CD4-positive, CD25-positive, alpha-beta regulatory T cell (primary cell): ENCODE measurements at places on chromosomes 12 and 14.
A peak's percentile ranks its signal among the peaks of the same experiment; 100 is the strongest.

GRCh38 chr14:84670796-84671195 lies 859.1 kb upstream of the FLRT2 start:
- no peak for DNase-seq

DNA sequence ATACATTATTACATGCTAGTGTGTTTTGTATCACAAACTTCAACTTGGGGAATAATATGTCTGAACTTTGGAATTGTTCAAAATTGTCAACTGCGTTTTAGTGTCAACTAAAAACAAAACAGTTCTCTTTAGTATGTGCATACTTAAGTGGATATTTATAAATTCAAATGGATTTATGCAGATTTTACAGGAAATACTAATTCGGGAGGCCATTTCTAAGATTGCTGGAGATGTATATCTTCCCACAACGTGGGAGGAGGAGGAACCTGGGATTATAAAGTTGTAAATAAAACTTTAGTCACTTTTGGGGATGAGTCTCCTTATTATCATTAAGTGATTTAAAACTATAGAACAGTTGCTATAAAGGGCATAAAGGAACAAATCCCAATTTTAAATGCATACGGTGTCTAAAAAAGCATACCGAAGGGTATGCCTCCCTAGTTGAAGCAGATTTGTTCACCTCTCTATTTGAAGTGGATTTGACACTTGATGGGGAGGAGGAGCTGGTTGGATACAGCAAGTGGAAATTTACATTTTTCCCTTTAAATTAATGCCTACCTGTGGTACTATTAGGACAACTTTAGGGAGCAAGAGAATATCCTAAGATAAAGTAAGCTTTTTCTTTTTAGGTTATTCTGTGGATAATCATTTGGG lies 2.7 kb downstream of the PDE3A start:
- DNase-seq, result no peak

DNA sequence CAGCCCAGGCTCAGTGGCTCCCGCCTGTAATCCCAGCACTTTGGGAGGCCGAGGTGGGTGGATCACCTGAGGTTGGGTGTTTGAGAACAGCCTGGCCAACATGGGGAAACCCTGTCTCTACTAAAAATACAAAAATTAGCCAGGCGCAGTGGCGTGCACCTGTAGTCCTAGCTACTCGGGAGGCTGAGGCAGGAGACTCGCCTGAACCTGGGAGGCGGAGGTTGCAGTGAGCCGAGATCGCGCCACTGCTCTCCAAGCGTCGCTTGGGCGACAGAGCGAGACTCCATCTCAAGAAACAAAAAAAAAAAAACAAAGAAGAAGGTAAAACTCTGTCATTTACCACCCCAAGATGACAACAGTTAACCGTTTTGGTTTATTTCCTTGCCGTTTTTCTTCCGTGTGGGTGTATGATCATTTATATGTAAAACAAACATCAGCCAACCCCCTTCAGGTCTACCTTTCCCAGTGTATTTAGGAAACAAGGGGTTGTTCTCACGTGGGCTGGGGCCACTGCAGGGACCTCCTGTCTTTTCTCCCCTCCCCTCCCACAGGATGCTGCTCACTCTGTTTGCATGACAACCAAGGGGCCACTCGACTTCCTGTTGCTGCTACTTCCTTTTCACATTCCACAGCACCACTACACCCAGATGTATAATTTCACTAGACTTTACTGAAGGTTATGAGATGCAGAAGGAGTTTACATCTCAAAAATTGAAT lies 13.6 kb downstream of the TTC9 start:
- DNase-seq, result peak; percentile 83

DNA sequence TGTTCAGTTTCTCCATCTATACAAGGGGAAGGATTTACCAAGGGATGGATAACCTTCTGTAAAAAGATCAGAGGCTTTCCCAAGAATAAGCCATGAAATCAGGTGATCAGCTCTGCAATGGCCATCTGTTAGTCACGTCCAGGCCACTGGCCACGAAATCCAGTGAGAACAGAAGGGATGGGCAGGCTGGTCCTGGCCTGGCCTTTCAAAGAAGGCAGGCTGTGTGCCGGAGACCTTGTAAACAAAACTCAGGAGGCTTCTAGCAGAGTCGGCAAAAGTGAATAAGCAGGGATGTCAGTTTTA lies 68.5 kb downstream of the RNF34 start:
- no peak for DNase-seq

- DNase-seq, result no peak
These were observed 37.8 kb downstream of the PHETA1 start for GRCh38 chr12:111330800-111331752.

DNA sequence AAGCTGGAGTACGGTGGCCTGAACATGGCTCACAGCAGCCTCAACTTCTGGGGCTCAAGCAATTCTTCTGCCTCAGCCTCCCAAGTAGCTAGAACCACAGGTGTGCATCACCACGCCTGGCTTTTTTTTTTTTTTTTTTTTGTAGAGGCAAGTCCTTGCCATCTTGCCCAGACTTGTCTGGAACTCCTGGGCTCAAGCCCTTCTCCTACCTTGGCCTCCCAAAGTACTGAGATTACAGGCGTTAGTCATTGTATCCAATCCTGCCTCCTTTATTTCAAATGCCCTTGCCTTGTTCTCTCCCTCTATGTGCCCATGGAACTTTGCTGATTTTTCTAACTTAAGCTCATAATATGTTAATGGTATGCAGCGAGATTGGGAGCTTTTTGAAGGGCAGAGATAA lies 49.2 kb upstream of the PRICKLE1 start:
- DNase-seq, result no peak

GRCh38 chr12:15613981-15614380 lies 175.2 kb downstream of the EPS8 start:
- DNase-seq, result no peak

GRCh38 chr12:65891219-65891618 lies 66.9 kb downstream of the HMGA2 start:
- no peak for DNase-seq

- DNase-seq, result no peak
These were observed 34.0 kb downstream of the EMP1 start for GRCh38 chr12:13230500-13230899.

GRCh38 chr12:62813031-62813829 lies 121.7 kb downstream of the PPM1H start:
- no peak for DNase-seq

DNA sequence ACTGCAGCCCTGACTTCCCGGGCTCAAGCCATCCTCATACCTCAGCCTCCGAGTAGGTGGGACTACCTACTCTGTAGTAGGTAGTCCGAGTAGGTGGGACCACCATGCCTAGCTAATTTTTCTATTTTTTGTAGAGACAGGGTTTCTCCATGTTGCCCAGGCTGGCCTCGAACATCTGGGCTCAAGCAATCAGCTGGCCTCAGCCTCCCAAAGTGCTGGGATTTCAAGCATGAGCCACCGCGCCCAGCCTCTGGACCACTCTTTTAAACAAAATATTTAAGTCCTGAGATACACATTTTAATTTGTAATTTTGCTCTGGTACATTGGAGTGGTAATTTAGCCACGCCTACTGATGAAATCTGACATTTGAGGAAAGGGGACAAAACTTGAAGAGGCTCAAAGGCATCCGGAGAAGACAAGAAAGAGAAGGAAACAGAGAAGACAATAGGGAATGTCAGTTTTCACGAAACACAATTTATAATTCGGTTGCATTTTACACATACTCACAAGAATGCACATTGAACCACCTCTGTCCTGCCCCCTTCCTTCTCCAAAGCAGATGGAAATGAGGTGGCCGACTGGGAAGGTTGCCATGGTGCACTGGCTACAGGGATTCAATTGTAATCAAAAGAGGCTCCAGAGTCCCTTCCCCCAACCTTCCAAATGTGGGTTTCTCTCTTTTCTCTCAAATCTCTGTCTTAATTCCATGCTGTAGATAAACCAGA lies 9.7 kb upstream of the TUBA1A start:
- DNase-seq, result no peak

GRCh38 chr12:15220451-15220850 lies 766 bp downstream of the RERG start:
- no peak for DNase-seq

DNA sequence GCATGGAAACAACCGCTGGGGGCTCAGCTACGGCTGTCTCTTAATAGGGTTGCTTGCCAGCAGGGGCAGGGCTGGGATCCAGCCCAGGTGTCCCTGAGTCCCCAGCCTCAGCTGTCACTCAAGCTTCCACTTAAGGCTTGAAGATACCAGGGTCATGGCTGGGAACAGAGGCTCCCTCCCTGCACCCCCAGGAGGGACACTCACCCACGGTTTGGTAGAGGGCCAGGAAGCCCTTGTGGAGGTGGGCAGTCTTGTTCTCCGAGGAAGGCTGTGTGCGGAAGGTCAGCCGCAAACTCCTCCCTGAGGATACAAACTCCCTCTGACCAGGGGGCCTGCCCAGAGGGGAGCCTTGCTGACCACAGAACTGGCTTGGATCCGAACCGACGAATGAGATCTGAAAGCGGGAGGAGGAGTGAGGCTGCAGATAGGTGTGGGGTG lies 7.3 kb downstream of the C1RL start:
- DNase-seq, result no peak

GRCh38 chr12:56255671-56256070 lies 2.5 kb downstream of the ANKRD52 start:
- DNase-seq, result no peak

DNA sequence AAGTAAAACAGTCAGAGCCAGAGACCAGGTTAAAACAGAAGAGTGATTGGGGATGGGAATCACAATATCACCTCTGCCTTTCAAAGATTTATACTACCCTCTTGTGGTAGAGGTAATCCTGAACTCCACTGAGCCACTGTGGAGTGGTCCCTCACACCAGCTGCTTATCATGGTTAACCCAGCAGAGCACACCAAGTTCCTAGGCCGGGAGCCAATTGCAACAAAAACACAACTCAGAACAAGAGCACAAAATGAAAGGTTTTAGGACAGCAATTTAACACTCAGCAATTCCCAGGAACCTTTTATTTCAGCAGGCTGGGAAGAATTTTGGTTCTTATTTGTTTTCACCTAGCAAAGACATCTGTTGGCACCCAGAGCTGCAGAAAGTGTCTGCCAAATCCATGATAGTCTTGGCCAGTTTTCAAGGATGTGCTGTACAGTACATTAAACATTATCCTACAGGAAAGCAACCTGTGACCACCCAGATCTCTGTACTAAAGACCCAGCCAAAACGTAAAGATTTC lies 220.5 kb upstream of the ATXN7L3B start:
- DNase-seq, result no peak

DNA sequence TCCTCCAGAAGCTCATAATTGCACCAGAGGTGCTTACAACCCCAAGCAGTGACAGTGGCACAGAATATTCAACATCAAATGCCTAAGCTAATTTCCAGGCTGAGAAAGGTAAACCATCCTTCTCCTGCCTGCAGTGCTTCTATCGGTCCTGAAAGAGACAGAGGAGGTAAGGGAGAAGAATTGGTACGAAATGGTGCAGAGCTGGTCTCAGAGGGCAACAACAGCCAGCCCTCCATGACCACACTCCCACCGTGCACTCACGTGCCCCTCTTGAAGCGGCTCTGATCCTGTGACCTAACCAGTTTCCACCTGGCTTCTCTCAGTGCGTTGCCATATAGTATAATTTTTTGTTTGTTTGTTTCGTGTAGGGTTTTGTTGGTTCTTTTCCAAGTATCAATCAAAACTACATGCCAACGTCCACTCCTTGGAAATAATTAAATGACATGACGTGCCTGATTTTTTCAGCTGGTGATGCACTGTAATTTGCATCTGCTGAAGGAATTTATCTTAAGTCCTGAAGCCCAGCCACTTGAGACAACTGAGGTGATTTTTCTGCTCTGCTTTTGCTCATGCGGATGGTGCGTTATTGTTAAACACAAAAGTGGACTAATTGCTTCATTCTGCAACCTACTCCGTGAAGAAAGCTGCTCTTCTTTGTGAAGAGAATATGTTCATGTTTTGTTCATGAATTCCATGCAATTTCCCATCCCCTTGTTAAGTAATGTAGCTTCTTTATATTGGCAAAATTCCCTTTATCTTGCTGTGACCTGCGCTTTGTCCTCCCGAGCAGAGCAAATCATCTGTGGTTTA lies 1.3 kb upstream of the ATP2A2 start:
- DNase-seq, result no peak

DNA sequence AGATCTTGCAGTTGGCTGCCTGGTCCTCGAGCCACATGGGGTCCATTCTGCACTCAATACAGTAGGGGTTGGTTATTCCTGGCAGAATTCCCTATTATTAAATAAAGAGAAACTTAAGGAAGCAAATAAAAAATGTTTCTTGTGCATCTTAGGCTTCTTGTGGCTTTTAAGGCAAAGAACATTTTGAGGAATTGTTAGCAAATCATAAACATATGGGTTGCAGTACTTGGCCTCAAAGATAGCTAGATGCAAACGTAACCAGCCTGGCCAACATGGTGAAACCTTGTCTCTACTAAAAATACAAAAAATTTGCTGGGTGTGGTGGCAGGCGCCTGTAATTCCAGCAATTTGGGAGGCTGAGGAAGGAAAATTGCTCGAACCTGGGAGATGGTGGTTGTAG lies 50.8 kb upstream of the KCNA5 start:
- DNase-seq, result no peak

- DNase-seq, result no peak
These were observed 26.3 kb downstream of the SLC15A4 start for GRCh38 chr12:128797119-128798118.

DNA sequence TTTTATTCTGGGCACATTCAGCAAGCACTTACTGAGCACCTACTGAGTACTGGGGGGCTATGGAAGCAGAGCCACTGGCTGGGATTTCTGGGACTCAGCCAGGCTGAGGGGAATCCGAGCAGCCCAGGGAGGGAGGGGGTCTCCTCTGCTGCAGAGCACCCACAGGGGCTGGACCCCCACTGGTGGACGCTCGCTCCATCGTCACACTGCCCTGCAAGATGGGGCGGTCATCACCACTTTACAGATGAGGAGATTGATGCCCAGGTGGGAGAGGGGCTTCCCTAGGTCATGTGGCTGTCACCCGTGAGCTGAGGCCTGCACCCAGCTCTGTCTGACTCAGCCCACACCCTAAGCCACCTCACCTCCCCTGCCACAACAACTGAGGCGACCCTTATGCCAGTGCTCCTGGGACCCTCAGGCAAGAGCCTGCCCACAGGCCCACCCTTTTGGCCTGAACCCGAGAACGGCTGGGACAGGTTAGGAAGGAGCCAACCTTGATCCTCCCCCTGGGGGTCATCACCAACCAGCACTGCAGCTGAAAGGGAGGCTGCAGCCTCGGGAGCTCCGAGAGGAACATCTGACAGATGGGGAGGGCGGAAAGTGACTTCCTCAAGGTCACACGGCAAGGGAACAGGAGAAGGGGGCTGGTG lies 74.4 kb downstream of the SERPINA3 start:
- DNase-seq, result no peak

- DNase-seq, result no peak
These were observed 57.9 kb downstream of the GPR68 start for GRCh38 chr14:91186515-91187066.

GRCh38 chr12:110193196-110193595 lies 69.0 kb downstream of the IFT81 start:
- no peak for DNase-seq
